ENCODE measurements at places on chromosomes 1 and 21.

DNA sequence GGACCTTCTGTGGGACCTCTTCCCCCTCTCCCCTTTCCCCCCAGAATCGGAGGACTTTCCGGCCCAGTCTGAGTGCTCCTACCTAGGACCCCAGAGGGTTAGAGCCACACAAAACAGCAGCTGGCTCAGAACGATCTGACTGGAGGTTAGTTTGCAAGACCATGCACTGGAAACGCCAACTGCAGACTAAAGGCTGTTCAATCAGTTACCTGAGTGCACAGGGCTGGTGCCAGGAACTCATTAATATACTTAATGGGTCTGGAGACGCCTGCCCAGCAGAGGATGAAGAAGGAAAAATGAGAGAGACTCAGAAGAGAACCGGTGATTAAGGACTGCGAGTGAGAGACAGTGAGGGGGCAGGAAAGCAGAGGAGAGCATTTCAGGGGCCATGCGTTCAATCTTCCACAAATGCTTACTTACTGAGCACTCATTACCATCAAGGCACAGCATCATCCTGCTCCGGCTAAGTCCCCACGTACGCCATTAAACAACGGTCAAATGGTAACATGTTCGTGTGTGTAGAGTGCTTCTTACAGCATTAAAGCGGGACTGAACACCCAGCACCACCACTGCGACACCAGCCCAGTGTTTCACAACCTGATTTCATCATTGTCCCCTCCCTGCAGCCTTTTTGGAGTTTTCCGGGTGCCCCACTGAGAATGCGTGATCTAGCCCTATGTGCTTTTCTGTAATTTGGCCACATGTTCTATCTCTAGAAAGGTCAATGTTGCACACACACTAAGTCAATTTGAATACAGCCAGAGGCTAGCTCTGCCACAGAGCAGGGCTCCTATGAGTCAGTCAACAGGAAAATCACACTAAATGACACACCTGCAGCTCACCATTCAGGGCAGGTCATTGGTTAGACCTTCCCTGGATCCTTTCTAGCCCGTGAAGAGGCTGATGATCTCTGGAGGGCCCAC lies 7.6 kb downstream of the ENO1 start:
- no peak for DNase-seq

DNA sequence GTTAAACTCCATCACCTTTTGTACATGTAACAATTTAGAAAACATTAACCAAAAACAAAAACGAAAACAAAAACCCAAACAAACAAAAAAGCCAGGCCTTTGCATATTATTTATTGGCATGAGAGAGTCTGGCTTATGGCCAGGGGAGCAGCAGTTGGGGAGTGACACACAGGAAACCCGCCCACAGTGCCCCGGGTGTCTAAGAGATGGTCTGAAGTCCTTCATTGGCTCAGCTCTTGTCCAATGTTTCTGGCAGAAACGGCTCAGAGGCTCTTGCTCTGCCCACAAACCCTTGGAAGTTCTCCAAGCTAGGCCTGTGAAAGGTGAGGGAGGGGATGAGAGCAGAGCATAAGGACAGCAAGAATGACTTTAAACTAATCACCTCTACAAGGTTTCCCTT lies 131.5 kb downstream of the CNIH3 start:
- DNase-seq = no peak

DNA sequence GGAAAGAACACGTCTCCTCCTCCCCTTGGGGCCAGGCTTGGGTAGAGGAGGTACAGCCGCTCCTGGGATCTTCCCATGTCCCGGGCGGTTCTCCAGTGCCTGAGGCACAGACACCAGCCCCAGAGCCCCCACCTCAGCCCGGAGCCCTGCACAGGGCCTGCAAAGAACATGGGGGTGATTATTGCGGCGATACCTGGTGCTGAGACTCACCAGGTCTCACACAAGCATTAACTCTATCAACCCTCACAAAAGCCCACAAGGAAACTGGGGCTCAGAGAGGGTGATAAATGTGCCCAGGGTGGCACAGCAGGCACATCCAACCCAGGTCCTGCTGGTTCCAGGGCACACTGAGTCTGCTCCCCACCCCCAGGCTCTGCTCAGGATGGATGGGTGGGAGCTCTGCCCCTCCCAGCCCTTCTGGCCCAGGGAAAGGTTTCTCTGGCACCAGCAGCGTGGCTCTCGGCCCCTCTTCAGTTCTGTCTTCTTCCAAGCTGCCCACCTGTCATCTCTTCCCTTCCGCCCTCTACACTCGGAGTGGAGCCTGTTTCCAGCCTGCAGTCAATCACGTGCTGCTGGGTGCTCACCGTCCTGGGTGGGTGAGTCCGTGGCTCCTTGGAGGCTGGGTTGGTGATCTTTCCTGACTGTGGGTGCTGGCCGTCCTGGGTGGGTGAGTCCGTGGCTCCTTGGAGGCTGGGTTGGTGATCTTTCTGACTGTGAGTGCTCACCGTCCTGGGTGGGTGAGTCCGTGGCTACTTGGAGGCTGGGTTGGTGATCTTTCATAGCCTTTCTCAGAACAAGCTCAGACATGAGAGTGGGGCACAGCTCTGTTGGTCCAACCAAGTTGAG lies 53.6 kb upstream of the AJAP1 start:
- DNase-seq = no peak

- no peak for DNase-seq
Observed at GRCh38 chr1:116298746-116299145, 74.3 kb upstream of the ATP1A1 start.

DNA sequence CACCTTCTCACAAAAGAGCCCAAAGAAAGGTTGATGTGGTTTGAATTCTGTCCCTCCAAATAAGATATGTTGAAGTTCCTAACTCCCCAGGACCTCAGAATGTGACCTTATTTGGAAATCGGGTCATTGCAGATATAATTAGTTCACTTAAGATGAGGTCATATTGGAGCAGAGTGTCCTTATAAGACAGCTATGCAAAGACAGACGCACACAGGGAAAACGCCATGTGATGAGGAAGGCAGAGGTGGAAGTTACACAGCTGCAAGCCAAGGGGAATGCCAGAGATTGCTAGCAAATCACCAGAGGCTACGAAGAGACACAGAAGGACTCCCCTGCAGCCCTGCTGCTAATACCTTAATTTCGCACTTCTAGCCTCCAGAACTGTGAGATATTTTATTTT lies 5.2 kb upstream of the ABCB10 start:
- no peak for DNase-seq

DNA sequence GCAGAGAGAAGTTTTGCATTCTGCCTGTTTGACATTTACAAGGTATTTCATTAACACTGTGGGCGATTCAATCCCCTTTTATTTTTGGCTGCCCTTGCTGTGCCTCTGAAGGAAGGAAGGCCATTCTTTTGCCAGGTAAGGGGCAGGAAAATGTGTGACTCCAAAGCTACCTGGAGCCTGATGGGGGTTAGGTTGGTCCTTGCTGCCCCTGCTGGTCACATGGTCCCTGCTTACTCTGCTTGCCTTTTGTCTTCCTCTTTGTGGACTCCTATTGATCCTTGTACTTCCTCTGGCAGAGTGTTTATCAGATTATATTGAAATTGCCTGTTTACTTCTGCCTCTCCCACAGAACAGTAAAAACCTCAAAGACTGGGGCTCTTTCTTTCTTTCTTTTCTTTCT lies 65.7 kb downstream of the ST6GALNAC3 start:
- no peak for DNase-seq

GRCh38 chr1:92937731-92938130 lies 23.5 kb downstream of the DIPK1A start:
- no peak for DNase-seq

GRCh38 chr1:43540653-43541071 lies 10.0 kb downstream of the PTPRF start:
- DNase-seq = no peak

GRCh38 chr21:45873418-45873817 lies 108.2 kb upstream of the COL6A1 start:
- no peak for DNase-seq

DNA sequence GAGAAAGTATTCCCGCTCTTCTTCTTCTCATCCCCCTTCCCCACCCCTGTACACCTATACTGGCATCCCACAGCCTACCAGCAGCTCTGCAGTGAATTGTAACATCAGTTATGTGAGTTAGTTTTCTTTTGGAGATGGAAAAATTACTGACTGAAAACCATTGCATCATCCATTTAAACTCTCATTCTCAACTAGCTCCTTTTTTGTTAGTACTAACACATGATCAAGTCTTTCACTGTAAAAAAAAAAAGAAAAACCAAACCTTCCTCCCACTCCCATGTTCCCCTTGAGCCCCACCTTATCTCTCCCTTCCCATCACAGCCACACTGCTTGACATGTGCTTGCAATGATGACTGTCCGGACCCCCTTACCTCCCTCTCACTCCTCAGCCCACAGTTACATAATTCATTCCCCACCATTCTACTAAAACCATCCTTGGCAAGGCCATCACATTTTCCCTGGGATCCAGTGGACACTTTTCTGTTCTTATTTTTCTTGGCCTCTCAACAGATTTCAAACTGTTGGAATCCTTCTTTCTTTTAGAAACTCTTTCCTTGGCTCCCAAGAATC lies 23.2 kb upstream of the RAVER2 start:
- no peak for DNase-seq

DNA sequence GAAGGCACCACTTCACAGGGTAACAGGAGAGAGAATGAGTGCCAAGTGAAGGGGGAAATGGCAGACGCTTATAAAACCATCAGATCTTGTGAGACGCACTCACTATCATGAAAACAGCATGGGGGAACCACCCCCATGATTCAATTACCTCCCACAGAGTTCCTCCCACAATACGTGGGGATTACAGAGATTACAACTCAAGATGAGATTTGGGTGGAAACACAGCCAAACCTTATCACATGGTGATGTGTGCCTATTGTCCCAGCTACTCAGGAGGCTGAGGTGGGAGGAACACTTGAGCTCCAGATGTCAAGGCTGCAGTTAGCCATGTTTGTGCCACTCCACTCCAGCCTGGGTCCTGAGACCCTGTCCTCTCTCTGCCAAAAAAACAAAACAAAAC lies 56.0 kb upstream of the DSCAM start:
- DNase-seq = no peak

DNA sequence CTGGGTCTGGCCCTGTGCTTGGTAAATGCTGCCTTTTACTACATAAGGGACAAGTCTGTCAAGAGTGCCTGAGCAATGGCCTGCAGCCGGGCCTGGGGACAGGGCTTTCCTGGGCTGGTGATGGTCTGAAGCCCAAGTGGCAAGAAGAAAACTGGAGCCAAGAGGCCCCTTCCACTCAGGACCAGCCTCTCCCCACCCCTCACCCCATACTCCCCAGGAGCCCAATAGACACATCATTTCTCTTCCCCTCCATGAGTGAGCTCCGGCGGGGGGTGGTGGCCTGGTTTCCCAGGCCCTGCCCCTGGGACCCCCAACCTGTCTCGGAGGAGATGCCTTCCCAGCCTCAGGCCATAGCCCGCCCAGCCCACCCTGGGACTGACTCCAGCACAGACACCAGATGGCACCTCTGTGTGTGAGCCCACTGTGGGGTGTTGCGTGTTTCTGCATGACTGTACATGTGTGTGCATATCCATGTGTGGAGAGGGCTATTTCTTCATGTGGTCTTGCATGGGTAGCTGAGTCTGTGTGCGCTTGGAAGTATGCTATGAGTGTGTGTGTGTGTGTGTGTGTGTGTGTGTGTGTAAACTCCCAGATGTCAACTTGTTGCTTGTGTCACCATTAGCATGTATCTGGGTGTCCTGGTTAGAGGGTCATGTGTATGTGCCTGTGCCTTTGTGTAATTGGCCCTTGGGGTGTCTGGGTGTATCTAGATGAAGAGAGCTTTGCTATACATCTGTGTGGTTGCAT lies 14.3 kb upstream of the LRP8 start:
- DNase-seq = no peak

- DNase-seq = no peak
Observed at GRCh38 chr1:174819596-174819995, 180.2 kb upstream of the CACYBP start.

- no peak for DNase-seq
Observed at GRCh38 chr1:240586006-240586405, 25.9 kb downstream of the GREM2 start.

DNA sequence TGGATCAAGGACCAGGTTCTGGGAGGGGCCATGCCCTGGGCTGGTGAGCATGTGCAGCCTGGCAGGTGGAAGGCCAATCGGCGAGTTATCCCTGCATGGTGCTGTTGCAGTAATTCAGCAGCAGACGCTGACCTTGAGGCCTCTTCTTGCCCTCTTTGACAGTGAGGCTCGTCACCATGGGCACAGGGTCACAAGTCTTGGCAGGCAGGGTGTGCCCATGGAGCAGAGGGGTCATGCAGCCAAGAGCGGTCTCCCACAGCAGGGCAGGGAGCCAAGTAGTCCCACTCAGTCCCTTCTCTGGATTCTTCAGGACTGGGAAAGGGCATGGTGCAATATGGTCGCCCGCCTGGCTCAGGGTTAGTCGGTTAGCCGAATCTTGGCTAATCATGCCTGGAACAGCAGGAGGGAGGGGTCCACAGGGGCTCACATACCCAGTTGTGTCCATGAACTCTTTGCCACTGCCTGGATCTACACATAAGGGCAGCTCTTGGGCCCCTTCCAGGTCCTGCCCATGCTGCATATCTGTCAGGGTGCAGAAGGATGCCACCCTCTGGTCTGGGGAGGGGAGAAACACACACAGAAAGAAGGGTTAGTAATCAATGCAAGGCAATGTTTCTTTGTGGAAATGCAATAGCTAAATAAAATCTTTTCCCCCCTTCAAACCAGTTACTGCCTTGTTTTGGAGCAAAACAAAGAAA lies 226.8 kb downstream of the SIPA1L2 start:
- no peak for DNase-seq

DNA sequence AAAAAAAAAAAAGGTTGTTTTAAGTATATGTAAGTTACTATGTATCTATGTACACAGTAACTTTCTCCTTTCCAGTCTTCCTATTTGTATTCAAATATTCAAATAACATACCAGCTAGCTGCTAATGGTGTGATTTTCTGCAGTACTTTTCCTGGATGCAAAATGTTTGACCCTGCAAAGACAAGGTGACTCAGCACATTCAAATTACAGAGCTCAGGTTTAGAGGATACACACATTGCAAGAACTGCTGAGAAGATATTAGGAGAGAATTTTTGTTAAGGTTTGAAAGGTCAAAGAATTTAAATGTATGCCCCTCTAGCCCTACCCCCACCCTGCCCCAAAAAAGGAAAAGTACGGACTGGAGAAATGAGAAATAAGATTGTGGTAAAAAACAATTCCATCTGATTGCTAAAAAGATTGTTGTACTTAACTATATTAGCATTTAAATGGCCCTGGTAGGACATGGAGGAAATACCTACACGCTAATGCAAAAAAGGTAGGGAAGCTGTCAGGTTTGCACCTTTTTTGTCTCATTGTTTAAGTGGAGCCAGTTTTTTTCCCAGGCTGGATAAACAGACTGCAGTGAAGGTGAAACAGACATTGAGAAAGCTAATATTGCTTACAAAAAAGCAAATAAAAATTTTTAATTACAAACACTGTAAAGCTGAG lies 45.6 kb downstream of the ZNF281 start:
- DNase-seq = peak; percentile 38

Data from muscle of back (tissue), 13 donors.